ENCODE measurements at places on chromosomes 1 and 21.

DNA sequence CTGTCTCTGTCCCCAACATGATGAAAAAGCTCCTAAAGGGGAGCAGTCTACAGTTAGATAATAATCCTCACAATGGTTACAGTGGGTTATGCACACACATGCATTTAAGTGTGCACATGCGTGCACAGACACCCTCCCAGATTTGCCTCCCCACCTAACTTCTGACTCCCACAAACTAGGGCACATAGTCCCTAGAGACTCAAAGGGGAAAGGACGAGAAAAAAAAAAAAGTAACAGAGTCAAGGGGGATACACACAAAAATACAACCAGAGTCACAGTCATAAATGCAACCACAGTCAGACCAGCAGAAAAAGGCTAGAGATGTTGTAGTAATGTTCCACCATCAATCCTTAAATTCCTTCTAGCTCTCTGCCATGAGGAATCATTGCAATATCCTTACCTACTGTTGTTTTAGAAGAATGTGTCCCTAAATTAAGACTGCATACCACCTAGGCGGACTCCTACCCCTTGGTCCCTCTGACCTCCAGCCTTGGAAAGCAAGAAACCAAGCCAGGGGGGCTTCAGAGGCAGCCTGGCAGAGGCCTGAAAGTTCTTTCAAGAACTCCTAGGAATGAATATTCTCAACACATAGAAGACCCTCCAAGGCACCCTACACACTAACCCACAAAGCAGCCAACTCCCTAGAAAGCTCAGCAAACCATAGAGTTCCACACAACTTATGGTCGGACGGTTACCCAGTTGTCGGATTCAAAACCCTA, 1.3 kb downstream of the CRTC2 start:
- DNase-seq = no peak

- DNase-seq = no peak
These were observed 12.0 kb upstream of the VWA5B1 start for GRCh38 chr1:20278692-20279130.

DNA sequence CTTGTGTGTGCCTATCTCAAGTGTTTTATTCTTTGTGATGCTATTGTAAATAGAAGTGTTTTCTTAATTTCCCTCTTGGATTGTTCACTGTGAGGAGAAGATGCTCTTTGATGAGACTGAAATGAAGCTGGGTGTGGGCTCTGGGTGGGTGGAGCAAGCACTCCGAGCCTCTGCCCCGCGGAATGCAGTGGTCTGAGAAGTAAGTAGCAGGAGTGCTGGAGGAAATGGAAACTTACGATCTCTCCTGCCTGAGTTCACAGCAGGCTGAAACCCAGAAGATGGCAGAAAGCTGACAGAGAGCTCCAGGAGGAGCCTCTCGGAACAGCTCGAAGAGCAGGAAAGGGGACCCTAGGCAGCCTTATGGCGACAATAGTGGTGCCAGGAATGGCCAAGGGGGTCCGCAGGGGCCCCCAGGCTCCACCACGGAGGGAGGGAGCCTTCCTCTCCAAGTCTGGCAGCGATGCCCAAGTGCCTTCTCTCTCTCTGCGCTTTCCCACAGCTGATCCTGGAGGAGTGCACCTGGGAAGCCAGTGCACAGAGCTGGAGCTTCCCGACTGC, 126.8 kb upstream of the COL6A1 start:
- DNase-seq = no peak

DNA sequence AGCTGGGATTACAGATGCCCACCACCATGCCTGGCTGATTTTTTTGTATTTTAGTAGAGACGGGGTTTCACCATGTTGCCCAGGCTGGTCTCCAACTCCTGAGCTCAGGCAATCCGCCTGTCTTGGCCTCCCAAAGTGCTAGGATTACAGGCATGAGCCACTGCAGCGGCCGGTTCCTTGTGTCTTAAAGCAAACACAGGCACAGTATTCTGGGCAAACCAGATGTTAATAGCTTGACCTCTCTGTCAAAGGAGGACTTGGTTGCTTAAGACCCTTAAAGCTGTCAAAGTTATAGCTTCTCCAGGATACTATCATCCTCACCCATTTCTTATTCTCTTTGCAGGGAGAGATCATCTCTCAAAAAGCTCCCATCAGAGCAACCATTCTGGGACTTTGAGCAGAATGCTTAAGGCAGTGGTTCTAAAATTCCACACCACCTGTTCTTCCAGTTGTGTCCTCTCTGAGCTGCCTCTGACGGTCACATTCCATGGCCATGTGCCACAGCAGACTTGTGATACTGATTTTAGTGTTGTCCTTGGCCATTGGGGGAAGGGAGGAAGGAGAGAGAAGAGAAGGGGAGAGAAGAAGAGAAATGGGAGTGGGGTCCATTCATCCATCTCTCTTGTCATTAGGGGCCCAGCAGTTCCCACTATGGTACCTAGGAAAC, 81.8 kb downstream of the PBX1 start:
- DNase-seq = no peak

DNA sequence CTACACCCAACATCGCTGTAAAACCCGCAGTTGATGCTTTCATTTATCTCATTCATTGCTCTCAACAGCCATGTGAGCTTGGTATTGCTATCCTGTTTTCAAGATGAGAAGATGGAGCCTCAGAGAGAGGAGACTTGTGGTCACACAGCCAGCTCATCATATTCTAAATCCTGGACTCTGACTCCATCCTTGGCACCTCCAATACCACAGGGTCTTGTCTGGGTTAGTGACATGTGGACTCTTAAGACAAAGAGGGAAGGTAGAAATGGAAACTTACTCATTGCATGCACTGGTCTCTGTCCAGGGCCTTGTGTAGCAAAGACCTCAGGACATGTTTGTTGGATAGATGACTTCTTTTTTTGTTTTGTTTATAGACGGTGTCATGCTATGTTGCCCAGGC, 7.0 kb upstream of the RNF19B start:
- DNase-seq = no peak

- no peak for DNase-seq
These were observed 646.3 kb downstream of the KIF26B start for GRCh38 chr1:245800901-245801605.

DNA sequence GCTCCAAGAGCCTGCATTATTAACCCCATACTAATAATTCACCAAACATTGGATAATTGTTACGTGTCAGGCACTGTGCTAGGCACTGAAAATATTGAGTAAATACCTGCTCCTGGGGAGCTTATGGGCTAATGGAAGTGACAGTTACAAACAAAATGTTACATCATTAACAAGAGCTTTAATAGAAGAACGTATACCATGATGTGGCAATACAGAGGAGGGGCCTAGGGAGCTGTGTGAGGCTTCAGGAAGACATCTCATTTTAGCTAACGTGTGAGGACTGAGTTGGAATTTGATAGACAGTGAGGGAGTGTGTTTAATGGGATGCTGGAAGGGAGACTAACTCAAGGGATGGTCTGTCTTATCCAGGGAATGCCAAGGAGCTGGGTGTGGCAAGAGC, 16.5 kb upstream of the TSPAN2 start:
- DNase-seq = no peak

DNA sequence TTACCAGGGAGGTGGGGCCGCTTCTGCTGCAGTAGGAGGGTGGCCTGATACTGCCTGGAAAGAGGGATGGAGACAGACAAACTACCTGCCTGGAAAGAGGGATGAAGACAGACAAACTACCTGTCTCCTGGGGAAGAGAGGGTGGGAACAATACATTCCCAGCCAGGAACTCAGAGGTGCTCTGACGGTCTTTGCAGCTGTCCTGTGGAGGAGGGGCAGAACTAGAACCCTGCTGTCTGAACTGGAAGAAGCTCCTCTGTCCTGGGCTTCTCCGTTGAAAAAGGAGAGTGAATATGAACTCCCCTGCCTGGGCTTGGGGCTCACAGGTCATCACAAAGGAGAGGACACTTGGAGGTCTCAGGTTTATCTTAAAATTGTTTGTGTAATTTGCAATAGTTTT, 40.3 kb upstream of the ETV3 start:
- no peak for DNase-seq

DNA sequence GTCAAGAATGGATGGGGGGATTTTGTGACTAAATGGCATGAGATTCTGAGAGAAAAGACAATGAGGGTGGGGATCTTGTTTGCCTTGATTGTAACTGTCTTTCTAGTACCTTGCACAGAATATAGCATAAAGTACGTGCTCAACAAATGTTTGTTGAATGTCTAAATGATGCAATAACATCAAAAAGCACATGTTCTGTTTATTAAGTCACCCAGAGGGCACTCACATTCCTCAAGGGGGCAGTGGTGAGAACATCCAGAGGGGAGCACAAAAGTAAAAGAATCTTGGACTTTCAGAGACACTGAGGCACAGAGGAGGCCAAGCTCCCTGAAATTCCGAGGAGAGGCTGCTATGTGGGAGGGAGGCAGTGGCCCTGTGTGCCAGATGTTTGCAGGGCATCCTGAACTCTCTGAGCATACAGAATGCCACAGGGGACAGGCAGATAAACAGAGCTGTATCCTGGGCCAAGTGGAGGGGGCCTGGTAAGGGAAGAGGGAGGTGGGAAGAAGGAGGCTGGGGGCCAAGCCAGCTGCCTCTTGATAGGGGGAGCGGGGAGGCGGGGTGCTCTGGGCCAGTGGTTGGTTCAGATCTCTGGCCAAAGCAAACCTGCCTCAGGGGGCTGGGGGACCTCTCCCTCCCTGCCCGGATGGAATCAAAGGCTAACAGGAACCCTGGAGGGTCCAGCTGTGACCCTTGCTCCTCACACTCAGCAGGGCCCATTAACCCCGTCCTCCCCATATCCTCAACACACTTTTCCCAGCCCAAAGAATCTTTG, 6.5 kb upstream of the ATP1A2 start:
- peak; percentile 68 for DNase-seq

GRCh38 chr1:196121181-196121580, 487.1 kb downstream of the KCNT2 start:
- DNase-seq = no peak

DNA sequence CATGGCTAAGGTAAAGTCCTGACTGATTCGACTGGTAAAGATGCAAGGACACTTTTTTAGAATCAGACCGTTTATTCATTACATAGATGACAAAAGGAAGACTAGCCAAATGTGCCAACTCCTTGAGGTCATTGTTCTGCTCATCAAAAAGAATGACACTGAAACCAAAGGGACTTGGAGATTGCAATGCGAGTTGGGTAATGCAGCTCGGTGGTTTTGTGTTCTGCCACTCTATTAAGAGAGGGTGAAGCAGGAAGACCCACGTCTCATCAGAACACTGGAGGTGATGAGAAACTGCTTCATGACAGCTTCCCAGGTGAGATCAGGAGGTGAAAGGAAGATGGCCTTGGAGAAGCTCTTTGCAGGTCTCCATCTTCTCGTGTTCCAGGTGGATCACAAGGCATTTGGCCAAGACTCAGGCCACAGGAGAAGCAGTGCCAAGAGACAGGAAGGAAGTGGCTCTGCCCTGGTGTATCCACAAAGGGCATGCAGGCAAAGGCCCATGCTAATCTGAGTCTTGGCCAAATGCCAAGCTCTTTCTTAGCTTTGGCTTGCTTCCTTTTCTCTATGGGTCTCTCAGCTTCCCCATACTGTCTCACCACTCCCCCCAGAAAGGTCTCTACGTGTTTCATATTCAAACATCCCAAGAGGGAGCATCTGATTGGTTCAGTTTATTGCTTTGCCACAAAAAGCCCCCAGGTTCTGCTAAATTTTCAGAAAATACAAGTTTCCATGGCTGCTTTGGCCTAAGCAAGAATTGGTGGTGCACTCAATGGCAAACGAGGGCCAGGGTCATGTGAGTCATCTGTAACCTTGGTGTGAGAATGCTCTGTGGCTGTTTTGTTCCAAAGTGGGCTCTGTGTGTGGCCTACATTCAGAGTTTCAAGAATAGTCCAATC, 5.7 kb upstream of the CCT8 start:
- no peak for DNase-seq

- peak; percentile 59 for DNase-seq
These were observed 4.6 kb downstream of the TMEM63A start for GRCh38 chr1:225877580-225877979.

DNA sequence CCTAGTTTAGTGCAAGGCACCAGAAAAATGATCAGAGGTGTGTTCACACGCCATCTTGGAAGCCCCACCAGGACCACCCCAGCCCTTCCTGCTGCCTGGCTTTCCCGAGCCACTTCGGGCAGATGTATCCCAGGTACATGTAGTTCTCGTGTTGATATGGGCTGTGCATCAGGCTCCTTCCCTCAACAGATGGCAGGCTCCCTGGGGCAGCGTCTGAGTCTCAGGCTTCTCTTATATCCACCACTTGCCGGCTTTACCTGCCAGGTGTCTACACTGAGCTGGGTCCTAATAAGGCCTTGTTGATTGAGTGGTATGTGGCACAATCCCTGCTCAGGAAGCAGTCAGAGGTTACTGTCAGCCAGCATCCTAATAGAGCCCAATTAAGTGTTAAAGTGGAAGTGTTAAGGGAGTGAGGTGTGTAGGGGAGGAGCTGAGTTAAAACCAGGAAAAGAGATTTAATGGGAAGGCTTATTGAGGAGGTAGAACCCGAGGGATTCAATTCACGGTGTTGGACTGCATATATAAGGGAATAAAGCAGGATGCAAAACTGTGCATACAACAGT, 8.5 kb downstream of the GPA33 start:
- no peak for DNase-seq

DNA sequence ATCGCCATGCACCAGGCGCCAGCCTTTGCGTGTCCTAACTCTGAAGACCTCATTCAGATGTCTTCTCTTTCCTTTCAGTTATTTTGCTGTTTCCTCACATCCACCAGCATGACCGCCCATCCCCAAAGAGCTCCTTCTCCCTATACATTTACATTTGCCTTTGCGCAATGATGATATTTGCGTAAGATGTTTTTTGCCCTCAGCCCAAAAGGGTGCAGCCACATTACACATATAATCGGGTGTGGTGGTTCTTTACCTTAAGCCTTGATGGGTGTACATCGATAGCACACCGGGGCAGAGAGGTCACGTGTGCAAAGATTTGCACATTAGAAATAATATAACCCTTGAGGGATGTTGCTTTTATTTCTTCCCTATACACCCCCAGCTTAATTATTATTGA, 192.8 kb downstream of the HUNK start:
- no peak for DNase-seq

- no peak for DNase-seq
These were observed 48.9 kb upstream of the SLC19A2 start for GRCh38 chr1:169534653-169535052.

DNA sequence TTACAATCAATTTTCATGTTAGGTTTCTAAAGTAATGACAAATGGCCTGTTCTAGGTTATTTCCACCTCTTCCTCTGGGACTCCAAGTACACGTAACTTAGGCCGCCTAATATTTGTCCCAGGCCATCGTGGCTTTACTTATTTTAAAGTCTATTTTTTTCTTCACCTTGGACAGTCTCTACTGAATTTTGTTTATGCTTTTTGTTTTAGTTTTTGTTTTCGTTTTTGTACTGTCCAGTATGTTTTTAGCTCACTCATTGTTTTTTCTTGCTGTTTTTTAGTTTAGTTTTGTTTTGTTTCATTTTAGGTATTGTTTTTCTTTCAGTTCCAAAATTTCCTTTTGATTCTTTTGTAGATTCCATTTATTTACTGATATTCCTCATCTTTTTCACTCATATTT, 187.7 kb upstream of the RNPC3 start:
- no peak for DNase-seq

GRCh38 chr1:54327386-54328065, 78.7 kb downstream of the SSBP3 start:
- no peak for DNase-seq

DNA sequence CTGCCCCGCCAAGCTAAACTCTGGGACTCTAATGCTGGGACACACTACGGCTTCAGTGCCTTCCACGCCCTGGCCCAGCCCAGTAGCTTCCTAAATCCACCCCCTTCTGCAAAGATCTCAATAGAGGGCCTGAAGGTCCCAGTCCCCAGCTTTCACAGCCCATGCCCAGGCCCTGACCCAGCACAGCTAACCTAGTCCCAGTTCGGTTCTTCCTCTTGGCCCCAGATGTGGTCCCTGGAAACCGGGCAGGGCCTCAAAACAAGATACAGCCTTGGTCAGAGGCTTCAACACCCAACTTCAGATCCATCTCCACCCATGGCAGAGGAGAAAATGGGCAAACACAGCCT, 646 bp upstream of the PDZK1IP1 start:
- DNase-seq = no peak

Measured in fibroblast of pulmonary artery (primary cell).